ENCODE measurements at places on chromosomes 3 and 15.

DNA sequence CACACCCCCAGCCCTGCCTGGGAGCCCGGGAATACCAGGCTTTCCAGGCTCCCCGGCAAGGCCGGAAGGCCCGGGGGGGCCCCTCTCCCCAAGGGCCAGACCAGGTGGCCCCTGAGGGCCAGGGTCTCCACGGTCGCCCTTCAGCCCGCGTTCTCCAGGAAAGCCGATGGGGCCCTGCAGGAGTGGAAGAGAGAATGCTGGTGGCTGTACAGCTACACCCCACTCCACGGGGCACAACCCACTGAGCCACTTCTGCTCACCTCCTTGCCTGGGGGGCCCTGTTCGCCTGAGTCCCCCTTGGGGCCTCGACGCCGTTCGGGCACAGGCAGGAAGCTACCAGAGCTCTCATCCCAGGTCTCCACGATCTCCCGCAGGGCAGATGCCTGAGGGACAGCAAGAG, 11.8 kb upstream of the UCN2 start:
- no peak for DNase-seq
- no peak overlapping the region for H3K27ac ChIP-seq
- no peaks in the 10 kb centered on the region for H3K27me3 ChIP-seq
- H3K4me1 ChIP-seq = no peaks in the 10 kb centered on the region
- no peak overlapping the region for H3K4me3 ChIP-seq

GRCh38 chr15:43893956-43894355, 67.2 kb downstream of the WDR76 start:
- no peak overlapping the region for H3K27ac ChIP-seq
- H3K4me3 ChIP-seq = no peak overlapping the region
- DNase-seq = no peak
- H3K36me3 ChIP-seq = no peaks in the 10 kb centered on the region
- no peaks in the 10 kb centered on the region for H3K4me1 ChIP-seq

DNA sequence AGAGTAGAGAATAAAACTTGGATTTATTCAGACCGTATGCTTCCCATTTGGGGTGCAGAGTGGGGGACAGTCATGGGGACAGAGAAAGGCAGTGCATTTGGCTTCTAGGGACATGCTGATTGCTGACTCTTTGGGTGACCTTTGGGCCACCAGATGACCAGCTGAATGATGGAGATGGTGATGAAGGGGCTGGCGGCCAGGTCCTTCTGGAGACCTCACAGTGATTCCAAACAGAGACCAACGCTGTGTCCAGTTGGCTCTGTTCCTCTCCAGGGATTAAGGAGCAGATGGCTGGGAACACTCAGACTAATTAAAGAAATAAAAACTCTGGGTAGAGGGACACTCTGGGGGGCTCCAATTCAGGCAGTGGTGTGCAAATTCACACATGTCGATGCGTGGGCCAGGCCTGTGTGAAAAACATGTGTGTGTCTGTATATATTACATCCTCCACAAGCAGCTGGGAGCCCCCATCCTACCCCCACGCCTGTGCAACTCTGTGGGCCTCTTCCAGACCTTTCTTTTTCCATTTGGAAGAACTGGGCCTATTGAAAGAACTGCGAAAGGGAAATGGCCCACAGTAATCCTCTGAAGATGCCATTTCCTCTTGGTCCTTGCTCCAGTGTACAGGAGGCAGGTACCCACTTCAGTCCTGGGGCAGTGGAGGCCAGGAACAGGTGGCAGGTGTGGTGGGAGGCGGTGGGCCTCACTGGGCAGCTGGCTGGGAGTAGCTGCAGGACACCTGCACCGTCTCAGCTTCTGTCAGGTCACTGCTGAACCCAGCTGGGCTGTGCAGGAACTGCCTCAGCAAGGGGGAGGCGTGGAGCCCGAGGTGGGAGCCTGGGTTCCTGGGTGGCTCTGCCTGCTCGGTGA, 8.9 kb downstream of the XIRP1 start:
- DNase-seq = no peak
- no peaks in the 10 kb centered on the region for H3K36me3 ChIP-seq
- no peak overlapping the region for H3K4me3 ChIP-seq
- peak overlapping the region; percentile 94 for H3K27ac ChIP-seq

GRCh38 chr15:57582090-57582489, 9.6 kb upstream of the MYZAP start:
- DNase-seq = no peak
- H3K27ac ChIP-seq = no peak overlapping the region
- H3K4me1 ChIP-seq = peaks cover 20% of the 10 kb centered on the region
- H3K36me3 ChIP-seq = no peaks in the 10 kb centered on the region

DNA sequence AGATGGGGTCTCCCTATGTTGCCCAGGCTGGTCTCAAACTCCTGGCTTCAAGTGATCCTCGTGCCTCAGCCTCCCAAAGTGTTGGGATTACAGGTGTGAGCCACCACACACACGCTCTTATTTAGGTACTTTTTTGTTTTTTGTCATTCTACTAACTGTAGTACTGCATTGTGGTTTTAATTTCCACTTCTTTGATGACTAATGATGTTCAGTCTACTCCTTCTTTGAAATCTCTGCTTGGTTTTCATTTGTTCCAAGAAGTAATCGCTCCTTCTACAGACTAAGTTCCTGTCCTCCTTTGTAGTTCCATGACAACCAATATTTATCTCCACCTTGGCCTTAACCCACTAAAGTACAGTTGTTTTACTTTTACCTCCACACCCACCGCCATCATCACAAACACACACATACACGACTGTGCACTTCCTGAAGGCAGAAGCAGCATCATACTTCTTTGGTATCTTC, 529 bp upstream of the DLEC1 start:
- no peaks in the 10 kb centered on the region for H3K36me3 ChIP-seq
- peaks cover 8% of the 10 kb centered on the region for H3K4me1 ChIP-seq
- H3K27me3 ChIP-seq = no peaks in the 10 kb centered on the region
- H3K27ac ChIP-seq = peak overlapping the region; percentile 79
- H3K4me3 ChIP-seq = peak overlapping the region; percentile 27
- no peak for DNase-seq

DNA sequence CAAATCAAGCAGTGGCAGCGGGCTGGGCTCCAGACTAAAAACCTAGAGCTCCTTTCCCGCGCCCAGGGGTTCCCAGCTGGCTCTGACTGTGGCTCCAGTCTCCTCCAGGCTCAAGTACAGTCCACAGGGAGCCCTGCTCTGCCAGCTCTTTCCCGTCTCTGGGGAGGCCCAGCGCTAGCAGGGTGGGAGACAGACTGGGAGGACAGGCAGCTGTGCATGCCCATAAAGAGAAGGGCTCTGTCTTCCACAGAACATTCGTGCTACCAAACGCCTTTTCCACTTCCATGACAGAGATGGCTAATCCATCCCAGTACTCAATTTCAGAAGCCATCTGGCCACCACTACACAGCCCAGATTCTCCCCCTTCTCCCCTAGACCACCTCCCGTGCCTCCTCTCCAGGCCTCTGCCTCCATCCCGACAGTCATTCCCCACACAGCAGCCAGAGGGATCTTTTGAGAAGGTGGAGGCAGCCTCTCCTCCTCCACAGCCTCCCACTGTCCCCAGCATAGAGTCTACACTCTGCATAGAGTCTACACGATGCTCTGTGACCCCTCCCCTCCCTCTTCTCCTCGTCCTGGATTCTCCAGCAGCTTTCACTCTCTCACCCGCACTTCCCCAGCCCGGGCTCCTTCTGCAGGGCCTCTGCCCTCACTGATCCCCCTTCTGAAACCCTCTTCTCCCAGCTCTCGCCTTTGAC, 6.8 kb upstream of the DUSP7 start:
- no peak for DNase-seq
- H3K36me3 ChIP-seq = no peaks in the 10 kb centered on the region

- no peak overlapping the region for H3K27ac ChIP-seq
- no peak for DNase-seq
These were observed 138.8 kb downstream of the TUSC7 start for GRCh38 chr3:116848248-116848829.

- no peak for DNase-seq
- peaks cover 29% of the 10 kb centered on the region for H3K27me3 ChIP-seq
- no peak overlapping the region for H3K4me3 ChIP-seq
- no peaks in the 10 kb centered on the region for H3K36me3 ChIP-seq
- peaks cover 10% of the 10 kb centered on the region for H3K4me1 ChIP-seq
These were observed 12.8 kb upstream of the FAM98B start for GRCh38 chr15:38441130-38441519.

GRCh38 chr3:48058091-48058490, 41.9 kb upstream of the MAP4 start:
- H3K4me1 ChIP-seq = peaks cover 22% of the 10 kb centered on the region
- H3K4me3 ChIP-seq = no peak overlapping the region
- H3K27me3 ChIP-seq = no peaks in the 10 kb centered on the region
- no peak for DNase-seq
- no peak overlapping the region for H3K27ac ChIP-seq

- H3K36me3 ChIP-seq = no peaks in the 10 kb centered on the region
- H3K4me1 ChIP-seq = no peaks in the 10 kb centered on the region
- no peak for DNase-seq
- H3K27me3 ChIP-seq = no peaks in the 10 kb centered on the region
- H3K27ac ChIP-seq = no peak overlapping the region
These were observed 167.1 kb upstream of the CRBN start for GRCh38 chr3:3346556-3346955.
